ENCODE measurements at places on chromosomes 3 and 15. TPM values are rescaled to one million over a fixed set of nuclear protein-coding genes. Genes with fewer than 3 reads are reported as not detected.

GRCh38 chr3:62670351-62670750 is 204.9 kb downstream of the CADPS start:
- peaks cover 18% of the 10 kb centered on the region for H3K4me1 ChIP-seq
- H3K27ac ChIP-seq, result no peak overlapping the region
- no peaks in the 10 kb centered on the region for H3K36me3 ChIP-seq
- no peaks in the 10 kb centered on the region for H3K27me3 ChIP-seq

Gene CPNE9
- total RNA-seq, result not detected

Gene ZPLD1
- total RNA-seq, result 0.18 TPM

DNA sequence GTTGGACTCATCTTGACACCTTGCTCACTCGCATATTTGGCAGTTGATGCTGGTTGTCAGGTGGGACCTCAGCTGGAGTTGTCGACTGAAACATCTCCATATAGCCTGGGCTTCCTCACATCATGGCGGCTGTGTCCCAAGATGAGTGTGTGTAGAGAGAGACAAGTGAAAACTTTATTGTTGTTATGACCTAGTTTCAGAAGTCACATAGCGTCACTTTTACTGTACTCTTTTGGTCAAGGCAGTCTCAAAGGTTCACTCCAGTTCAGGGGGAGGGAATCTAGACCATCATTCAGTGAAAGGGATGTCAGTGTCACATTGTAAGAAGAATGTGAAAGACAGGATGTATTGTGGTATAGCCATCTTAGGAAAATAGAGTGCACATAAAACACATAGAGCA is 214.2 kb downstream of the ITPR1 start:
- H3K4me1 ChIP-seq, result no peaks in the 10 kb centered on the region
- H3K27me3 ChIP-seq, result no peaks in the 10 kb centered on the region
- DNase-seq, result no peak
- H3K4me3 ChIP-seq, result no peak overlapping the region

Gene MUC4
- total RNA-seq, result not detected

DNA sequence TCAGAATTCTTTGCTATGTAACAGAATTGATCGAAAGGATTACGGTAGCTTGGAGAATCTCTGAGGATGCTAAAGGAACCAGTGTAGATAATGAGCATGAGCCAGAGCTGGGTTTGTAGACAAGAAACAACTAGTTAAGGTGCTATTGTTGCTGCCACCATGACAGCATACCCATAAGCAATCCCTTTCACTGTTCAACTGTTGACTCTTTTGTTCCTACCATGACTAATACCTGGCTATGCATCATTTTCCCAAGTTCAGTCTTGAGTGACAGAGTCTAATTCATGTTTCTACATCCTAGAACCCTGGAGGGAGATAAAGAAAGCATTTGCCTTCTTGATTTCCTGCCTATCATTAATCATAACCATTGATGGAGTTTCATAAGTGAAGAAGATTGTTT is 600.3 kb downstream of the OTOL1 start:
- H3K4me1 ChIP-seq, result no peaks in the 10 kb centered on the region
- H3K4me3 ChIP-seq, result no peak overlapping the region
- H3K27me3 ChIP-seq, result no peaks in the 10 kb centered on the region
- no peak for DNase-seq
- H3K27ac ChIP-seq, result no peak overlapping the region
- no peaks in the 10 kb centered on the region for H3K36me3 ChIP-seq
